Endothelial cell (in vitro differentiated cells): ENCODE measurements at places on chromosomes 6 and 20.

GRCh38 chr20:58569241-58570125, 54.3 kb upstream of the APCDD1L start:
- no peak for DNase-seq

- no peak for DNase-seq
These were observed 51.7 kb downstream of the FAM50B start for GRCh38 chr6:3900744-3901336.

GRCh38 chr6:42224222-42225028, 6.8 kb upstream of the MRPS10 start:
- no peak for DNase-seq

- no peak for DNase-seq
These were observed 401.6 kb upstream of the CITED2 start for GRCh38 chr6:139776041-139776440.

DNA sequence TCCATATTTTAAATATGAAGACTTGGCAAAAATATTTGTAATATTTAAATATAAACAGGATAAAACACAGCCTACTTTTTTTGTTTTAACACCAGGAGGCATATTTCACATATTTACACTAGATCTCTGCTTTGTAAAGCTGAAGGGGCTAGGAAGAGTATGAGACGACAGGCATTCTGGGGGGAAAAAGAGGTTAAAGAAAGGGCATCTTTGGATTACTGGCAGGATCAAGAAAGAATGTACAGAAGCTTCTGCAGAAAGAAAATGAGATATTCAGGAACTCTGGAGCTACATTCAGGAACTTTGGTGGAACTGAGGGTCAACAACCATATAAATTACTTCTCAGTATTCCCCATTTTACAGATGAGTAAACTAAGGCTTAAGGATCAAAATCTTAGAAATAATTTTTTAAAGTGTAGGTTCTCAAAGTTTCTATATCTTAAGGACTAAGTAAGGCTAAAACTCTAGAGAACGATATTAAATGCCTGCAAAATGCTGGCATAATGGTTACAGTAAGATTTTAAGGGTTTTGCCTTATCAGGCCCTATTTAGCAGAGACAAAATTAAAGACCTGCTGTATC, 156.5 kb downstream of the CDK19 start:
- no peak for DNase-seq

DNA sequence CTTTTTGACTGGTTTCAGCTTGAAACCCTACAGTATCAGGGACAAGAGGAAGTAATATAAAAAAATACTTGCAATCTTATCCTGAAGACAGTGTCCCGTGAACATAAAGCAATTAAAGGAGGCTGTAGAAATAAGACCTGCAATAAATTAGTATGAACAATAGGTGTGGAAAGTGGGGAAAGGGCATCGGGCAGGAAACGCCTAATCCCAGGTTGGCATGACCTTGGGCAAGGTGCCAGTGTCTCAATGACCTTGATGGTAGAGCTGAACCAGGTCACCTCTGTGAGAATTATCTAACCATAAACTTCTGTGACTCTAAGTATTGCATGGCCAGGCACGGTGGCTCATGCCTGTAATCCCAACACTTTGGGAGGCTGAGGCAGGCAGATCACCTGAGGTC, 115.2 kb downstream of the LY86 start:
- DNase-seq, result no peak

GRCh38 chr6:43181942-43182860, at the start of gene CUL9:
Gene CUL9, plus strand, starts transcription at chr6:43182196. Its CDS starts 2,115 bp downstream, at chr6:43184311.
- peak; percentile 65 for DNase-seq

DNA sequence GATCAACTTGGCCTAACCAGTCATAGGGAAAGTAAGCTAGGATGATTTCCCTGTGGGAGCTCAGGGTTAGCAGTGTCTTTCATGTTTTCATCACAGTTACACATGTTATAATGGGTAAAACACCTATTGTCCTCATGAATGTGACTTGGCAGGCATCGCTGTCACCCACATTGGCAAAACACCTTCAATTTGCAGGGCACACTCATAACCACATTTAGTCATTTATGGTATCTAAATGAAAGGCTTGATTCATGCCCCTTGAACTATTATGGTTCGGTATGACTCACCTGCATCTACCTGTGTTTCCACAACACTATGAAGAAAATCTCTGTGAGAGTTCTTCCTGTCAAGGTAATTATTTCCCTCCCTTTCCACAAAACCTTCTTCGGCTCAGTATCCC, 49.2 kb downstream of the FRK start:
- no peak for DNase-seq

DNA sequence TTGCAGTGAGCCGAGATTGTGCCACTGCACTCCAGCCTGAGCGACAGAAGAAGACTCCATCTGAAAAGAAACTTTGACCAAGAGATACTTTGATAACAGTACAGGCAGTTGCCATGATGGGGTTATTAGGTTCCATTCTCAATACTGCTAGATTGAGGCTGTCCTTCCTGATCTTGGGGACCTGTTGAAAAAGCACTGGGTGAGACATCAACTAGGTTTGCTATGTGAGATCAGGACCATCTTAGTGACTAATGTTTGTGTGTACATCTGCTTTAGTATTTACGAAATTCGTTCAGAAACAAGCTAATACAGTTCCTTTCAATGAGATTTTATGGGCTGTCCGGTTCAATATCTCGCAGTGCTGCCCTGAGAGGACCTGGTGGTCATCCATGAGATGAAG, 2.6 kb downstream of the DSE start:
- no peak for DNase-seq

GRCh38 chr6:119428633-119429032, 79.1 kb upstream of the MAN1A1 start:
- DNase-seq, result no peak

- DNase-seq, result no peak
These were observed 124.2 kb downstream of the SLC16A10 start for GRCh38 chr6:111211411-111212030.

GRCh38 chr6:53651205-53651763, 14.3 kb downstream of the KLHL31 start:
- peak; percentile 61 for DNase-seq

GRCh38 chr6:167921831-167922230, 75.6 kb upstream of the KIF25 start:
- no peak for DNase-seq

DNA sequence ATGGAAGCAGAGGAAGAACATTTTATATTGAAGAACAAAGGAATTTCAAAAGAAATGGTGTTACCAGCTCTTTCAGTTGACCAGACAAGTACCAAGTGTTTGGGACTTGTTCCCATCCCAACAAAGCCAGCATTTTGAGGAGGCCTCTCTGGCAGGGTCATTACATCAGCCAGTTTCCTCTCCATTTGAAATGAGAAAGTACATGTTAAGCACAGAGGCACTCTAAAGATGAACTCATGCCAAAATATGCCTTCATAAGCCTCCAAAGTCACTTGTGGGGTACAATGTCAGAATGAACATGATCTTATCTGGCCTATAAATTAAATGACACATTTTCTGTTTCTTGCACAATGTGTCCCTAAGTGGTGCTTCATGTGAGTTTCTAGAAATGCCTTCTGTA, 223.9 kb downstream of the PRL start:
- no peak for DNase-seq
